Placental pericyte (primary cell): ENCODE measurements at places on chromosomes 2 and 18. TPM values are rescaled to one million over a fixed set of nuclear protein-coding genes. Genes with fewer than 3 reads are reported as not detected.

SOX11 gene
- under 0.01 and 0.14 TPM in 2 replicates for total RNA-seq

NGEF gene
- under 0.01 and 0.57 TPM in 2 replicates for total RNA-seq

RAPGEF4 gene
- 0.14 and 0.44 TPM in 2 replicates for total RNA-seq

OTX1 gene
- not detected in 2 replicates for total RNA-seq

MYO7B gene
- total RNA-seq: 0.43 TPM in 1 of 2 replicates, not detected in the other

DLX1 gene
- total RNA-seq: 0.43 TPM in 1 of 2 replicates, not detected in the other

VAMP5 gene
- 14.7 and 22.8 TPM in 2 replicates for total RNA-seq

PGAP1 gene
- 3.3 and 9.0 TPM in 2 replicates for total RNA-seq

DPP4 gene
- total RNA-seq: 71.4 and 636 TPM in 2 replicates

GRB14 gene
- total RNA-seq: not detected in 2 replicates

PID1 gene
- 23.6 and 35.0 TPM in 2 replicates for total RNA-seq

GEN1 gene
- 6.8 and 29.2 TPM in 2 replicates for total RNA-seq

PSTPIP2 gene
- 4.4 and 9.4 TPM in 2 replicates for total RNA-seq

PIEZO2 gene
- total RNA-seq: 21.2 and 23.2 TPM in 2 replicates

KCTD1 gene
- 11.4 and 13.9 TPM in 2 replicates for total RNA-seq

MAP3K19 gene
- not detected in 2 replicates for total RNA-seq
